Subcutaneous preadipocyte (primary cell): ENCODE measurements at places on chromosomes 16 and 17. TPM values are rescaled to one million over a fixed set of nuclear protein-coding genes. Genes with fewer than 3 reads are reported as not detected.

The CIBAR2 gene
- not detected in 2 replicates for total RNA-seq

The LRRC36 gene
- not detected in 2 replicates for total RNA-seq

The RAB34 gene
- 142 and 146 TPM in 2 replicates for total RNA-seq

The ADAP2 gene
- 0.37 and 1.4 TPM in 2 replicates for total RNA-seq

The CHST5 gene
- 0.20 and 0.73 TPM in 2 replicates for total RNA-seq

The TBC1D28 gene
- not detected in 2 replicates for total RNA-seq

The CD79B gene
- 0.39 TPM in 1 of 2 replicates, not detected in the other for total RNA-seq

The KCNJ2 gene
- total RNA-seq: 1.1 and 3.1 TPM in 2 replicates

The ZG16 gene
- total RNA-seq: not detected in 2 replicates

The CCL17 gene
- total RNA-seq: not detected in 2 replicates

The TPSD1 gene
- total RNA-seq: not detected in 2 replicates

The PYDC1 gene
- not detected in 2 replicates for total RNA-seq

The NHLRC4 gene
- 0.37 and 0.59 TPM in 2 replicates for total RNA-seq

The HSF4 gene
- 2.7 and 6.2 TPM in 2 replicates for total RNA-seq

The OVCA2 gene
- total RNA-seq: 55.5 and 57.3 TPM in 2 replicates

The SLC12A3 gene
- not detected in 2 replicates for total RNA-seq

The TNP2 gene
- total RNA-seq: not detected in 2 replicates

The SPN gene
- total RNA-seq: not detected in 2 replicates

The OTOP2 gene
- total RNA-seq: not detected in 2 replicates

The PRR11 gene
- 23.9 and 49.2 TPM in 2 replicates for total RNA-seq

The PDILT gene
- total RNA-seq: not detected in 2 replicates

The MYH2 gene
- not detected in 2 replicates for total RNA-seq

The KRTAP16-1 gene
- total RNA-seq: not detected in 2 replicates

The ZFPM1 gene
- total RNA-seq: 1.5 and 2.2 TPM in 2 replicates

The GLP2R gene
- not detected in 2 replicates for total RNA-seq

The ACOX1 gene
- total RNA-seq: 42.6 and 62.8 TPM in 2 replicates
